ENCODE measurements at places on chromosomes 12 and 14. TPM values are rescaled to one million over a fixed set of nuclear protein-coding genes. Genes with fewer than 3 reads are reported as not detected.

LPCAT3 gene
- total RNA-seq = 31.5 TPM

BBOF1 gene
- total RNA-seq = 2.7 TPM

BCL2L14 gene
- total RNA-seq = not detected

CLEC9A gene
- not detected for total RNA-seq

PPM1H gene
- 7.0 TPM for total RNA-seq

TMTC1 gene
- 0.06 TPM for total RNA-seq

KRT73 gene
- total RNA-seq = not detected

VRTN gene
- not detected for total RNA-seq

CCDC175 gene
- total RNA-seq = not detected

ARG2 gene
- total RNA-seq = 2.7 TPM
